ENCODE measurements at places on chromosomes 1 and 21.

- DNase-seq, result no peak
These were observed at the start of gene MYBPHL for GRCh38 chr1:109306832-109307273. TSS of gene MYBPHL (minus strand) at chr1:109307011. CDS start at chr1:109306991, 20 bp downstream.

GRCh38 chr1:116474921-116475849 lies 95.6 kb downstream of the CD58 start:
- DNase-seq, result no peak

GRCh38 chr1:16118706-16119105 lies 37.2 kb downstream of the EPHA2 start:
- no peak for DNase-seq

DNA sequence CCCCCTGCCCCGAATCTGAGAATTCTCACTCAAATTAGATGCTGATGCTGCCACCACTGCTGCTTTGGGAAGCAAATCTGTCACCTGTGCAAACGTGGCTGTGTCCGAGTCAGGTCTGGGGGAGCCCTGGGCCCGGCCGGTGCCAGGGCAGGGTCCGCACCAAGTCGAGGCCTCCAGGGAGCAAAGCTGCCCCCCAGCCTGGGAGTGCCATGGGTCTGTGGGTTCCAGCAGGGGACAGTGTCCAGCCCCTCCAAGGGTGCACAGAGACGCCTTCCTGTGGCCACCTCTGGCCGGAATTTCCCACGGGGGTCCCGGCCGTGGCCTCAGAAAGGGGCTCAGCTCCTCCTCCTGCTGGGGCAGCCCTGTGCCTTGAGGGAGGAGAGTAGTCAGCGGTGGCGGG lies 27.7 kb upstream of the TTLL10 start:
- DNase-seq, result no peak

- DNase-seq, result no peak
These were observed 898 bp upstream of the PTGS2 start for GRCh38 chr1:186681121-186681520.

- DNase-seq, result peak; percentile 87
These were observed 49.0 kb downstream of the SCCPDH start for GRCh38 chr1:246773213-246773641.

GRCh38 chr1:110674337-110675059 lies at the start of gene KCNA3:
TSS of gene KCNA3 (minus strand) at chr1:110674940. CDS start at chr1:110674809, 131 bp downstream.
- DNase-seq, result peak; percentile 67

DNA sequence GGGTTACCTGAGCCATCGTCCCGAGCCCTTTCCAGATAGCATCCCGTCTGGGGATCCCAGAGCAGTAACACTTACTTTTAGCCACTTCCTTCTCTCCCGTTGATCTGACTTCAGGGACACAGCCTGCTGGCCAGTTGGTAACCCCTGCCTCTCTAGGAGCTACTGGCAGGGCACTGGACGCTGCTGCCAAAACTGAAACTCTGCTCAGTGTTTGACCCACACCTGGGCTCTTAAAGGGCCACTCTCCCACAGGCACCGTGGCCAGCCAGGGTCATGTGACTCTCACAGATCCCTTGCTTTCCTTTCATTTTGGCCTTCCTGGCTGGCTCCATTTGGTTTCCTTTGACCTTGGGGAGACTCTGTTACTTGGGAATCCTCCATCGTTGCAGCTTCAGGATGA lies at the start of gene PIGR:
Gene PIGR, minus strand, starts transcription at position 206 of the 400 bp plus-strand sequence. CDS start 5,935 bp downstream, outside the sequence.
- no peak for DNase-seq

GRCh38 chr1:67735806-67736627 lies 51.0 kb downstream of the GADD45A start:
- DNase-seq, result peak; percentile 96

DNA sequence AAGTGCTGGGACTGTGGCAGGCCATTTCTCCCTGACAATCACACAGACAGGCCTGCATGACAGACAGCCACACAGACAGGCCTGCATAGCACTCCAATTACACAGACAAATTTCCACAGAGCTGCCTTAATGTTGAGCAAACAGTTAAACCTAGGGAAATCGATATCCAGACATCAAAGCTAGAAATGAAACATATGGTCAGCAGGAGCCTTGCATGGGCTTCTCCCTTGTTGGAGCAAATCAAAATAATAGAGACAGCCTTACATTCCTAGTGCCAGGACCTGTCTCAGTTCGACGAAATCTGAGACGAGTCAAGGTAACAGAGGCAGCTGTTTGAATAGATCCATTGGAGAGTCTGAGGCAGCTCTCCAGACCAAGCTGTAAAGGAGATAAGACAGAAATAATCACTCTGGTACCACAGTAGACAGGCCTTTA lies 42.4 kb downstream of the OLFML3 start:
- no peak for DNase-seq

- no peak for DNase-seq
These were observed 205.8 kb upstream of the DUSP10 start for GRCh38 chr1:221947731-221948130.

DNA sequence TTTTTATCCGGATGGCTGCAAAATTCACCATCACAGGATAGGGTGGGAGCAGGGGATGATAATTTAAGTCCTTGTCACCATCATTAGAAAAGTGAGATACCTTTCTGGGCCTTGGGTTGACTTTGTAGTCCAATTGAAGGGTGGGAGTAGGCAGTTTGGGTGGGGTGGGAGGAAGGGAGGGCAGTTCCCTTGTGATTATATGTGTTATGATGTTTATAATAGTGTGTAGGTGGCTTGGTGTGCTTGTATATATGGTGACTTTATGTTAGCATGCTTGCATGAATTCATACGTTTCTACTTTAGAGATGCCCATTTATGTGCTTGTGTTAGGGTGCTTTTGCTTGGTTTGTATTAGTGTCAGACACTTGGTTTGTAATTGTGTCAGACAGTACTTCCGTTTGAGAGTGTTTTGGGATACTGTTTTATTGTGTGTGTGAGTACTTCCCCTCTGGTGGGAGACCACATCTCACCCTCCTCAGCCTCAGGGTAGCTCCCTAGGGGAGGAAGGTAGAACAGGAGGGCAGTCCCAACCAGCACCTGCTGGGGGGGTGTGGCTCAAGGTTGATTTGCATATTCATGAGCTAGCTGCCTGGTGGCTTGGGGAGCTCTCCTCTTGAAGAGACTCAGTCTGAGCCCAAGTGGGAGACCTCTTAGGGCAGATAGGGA lies 6.3 kb upstream of the POU3F1 start:
- peak; percentile 82 for DNase-seq

GRCh38 chr1:92969517-92969916 lies 8.3 kb upstream of the DIPK1A start:
- no peak for DNase-seq

DNA sequence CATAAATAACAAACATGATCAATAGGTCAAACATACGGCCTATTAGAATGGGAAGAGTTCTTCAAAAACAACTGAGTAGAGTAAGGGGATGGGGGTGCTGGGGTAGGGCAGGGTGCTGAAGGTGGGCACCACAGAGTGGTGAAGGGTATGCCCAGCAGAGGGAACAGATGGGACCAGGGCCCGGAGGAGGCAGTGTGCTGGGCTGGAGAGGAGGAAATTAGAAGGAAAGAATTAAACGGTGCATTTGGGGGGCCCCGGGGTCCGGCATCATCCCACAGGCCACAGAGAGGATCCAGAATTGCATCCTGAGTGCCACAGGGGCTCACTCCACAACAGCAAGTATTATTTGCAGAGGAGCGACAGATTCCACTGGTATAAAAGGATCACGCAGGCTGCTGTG lies 94.5 kb downstream of the GLIS1 start:
- no peak for DNase-seq

DNA sequence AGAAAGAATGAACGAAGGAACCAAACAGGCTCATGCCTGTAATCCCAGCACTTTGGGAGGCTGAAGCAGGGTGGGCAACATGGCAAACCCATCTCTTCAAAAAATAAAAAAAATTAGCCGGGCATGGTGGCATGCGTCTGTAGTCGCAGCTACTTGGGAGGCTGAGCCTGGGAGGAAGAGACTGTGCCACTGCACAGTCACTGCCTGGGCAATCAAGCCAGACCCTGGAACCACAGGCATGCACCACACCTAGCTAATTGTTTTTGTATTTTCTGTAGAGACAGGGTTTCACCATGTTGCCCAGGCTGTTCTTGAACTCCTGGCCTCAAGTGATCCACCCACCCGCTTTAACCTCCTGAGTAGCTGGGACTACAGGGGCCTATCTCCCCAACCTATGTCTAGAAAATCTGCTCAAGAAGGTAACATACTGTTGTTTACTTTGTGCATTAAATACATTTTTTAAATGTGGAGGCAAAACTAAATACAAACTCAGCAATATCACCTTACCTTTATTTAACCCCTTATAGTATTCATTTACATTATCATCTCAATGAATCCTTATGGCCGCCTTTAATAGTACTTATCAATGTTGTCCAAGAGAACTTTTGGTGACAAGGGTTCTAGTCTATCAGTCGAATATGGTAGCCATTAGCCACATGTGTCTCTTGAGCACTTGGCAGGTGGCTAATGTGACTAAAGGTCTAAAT lies 2.7 kb downstream of the KHDC4 start:
- no peak for DNase-seq

DNA sequence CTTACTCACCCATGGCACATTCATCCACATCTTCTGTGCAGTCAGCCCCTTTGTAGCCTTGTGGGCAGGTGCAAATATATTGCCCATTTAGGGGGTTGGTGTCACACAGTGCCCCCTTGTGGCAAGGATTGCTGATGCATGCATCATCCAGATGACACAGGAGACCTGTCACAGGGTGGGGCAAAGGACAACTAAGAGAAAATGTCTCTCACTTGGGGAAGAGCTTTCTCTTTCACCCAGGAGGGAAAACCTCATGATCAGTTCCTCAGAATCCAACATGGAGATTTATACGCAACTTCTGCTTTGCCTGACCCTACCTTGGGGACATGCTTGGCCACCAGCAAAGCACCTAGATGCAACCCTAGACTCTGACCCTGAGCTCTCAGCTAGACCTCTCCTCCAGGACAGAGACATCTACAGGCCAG lies 71.8 kb upstream of the ADAM30 start:
- peak; percentile 84 for DNase-seq

- DNase-seq, result no peak
These were observed 49.8 kb upstream of the IKBKE start for GRCh38 chr1:206420471-206420870.

GRCh38 chr1:236465959-236466303 lies 57.9 kb upstream of the LGALS8 start:
- DNase-seq, result peak; percentile 12

DNA sequence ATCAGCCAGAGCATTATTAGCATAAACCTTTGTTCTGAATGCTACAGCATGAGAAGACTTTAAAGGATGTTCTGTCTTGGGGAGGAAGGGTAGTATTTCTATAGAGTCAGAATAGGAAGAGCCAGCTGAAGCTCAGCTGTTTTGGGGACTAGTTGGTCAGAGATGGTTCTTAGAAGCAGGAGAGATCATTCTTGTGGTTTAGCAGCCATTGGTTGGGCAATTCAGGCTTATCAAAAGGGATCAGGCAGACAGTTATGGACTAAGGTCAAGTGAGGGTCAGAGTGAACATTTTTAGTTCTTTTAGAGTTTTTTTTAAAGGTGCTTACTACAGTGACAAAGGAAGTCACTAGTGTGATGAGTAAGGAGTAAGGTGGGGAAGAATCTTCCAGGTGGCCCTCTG lies 245.5 kb downstream of the RPS6KC1 start:
- no peak for DNase-seq

- peak; percentile 26 for DNase-seq
These were observed 182.4 kb downstream of the MIS18A start for GRCh38 chr21:32096411-32096810.

DNA sequence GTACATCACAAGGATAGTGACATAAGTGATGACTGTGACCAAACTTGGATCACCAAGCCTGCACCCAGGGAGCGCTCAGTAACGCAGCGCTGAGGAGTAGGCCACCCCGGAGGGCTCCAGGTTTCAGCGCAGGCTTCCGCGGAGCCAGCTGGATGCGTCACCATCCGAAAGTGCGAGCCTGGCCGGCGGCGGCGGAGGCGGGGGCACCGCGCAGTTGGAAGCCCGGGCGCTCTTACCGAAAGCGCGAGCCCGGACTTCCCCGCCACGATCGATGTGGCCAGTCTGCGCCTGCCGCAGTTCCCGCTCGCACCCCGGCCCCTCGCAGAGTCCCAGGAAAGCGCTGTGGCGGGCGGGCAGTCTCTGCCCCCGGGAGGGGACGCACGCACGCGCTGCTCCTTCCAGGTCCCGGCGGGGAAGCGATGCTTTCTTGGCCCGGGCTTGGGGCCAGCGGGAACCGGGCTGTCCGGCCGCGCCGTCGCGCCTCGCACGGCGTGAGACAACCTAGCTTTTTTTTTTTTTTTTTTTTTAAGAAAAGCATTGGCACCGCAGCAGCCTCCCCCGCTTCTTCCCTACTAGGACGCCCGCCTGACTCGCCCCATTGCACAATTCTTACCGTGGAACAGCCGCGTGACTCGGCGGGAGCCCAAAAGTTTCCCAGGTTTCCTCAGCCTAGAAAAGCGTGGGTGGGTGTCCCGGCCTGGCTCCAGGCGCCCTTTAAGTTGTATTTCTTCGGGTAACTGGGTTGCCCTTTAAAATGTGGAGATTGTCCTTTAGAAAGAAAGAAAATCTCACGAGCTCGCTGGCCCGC lies 36.4 kb upstream of the JAK1 start:
- DNase-seq, result no peak

GRCh38 chr1:226181996-226182714 lies 4.4 kb downstream of the ACBD3 start:
- peak; percentile 62 for DNase-seq

DNA sequence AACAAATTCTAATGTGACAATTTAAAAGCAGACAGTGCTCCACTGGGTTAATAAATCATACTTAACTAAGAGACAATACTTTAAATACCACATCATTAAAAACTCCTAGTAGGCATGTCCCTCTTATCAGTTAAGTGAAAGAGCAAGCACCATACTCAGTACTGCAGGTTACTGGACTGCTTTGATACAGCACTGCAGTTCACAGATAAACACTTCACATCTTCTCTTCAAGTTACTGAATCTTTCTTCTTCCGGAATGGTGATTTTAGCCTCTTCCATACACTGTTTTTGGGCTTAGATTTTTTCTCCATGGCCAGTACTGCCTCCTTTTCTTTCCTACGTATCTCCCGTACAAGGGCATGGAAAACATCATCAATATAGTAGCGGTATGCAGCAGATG lies 11.0 kb downstream of the RIT1 start:
- DNase-seq, result no peak

- no peak for DNase-seq
These were observed 128.2 kb downstream of the RYR2 start for GRCh38 chr1:237170149-237170548.

- no peak for DNase-seq
These were observed 339.8 kb downstream of the OMA1 start for GRCh38 chr1:58206749-58207148.

GRCh38 chr1:240173836-240174235 lies 82.2 kb downstream of the FMN2 start:
- no peak for DNase-seq

- no peak for DNase-seq
These were observed 674.5 kb downstream of the MATN1 start for GRCh38 chr1:30048905-30049304.

- DNase-seq, result no peak
These were observed 31.5 kb downstream of the COL18A1 start for GRCh38 chr21:45436351-45437065.

DNA sequence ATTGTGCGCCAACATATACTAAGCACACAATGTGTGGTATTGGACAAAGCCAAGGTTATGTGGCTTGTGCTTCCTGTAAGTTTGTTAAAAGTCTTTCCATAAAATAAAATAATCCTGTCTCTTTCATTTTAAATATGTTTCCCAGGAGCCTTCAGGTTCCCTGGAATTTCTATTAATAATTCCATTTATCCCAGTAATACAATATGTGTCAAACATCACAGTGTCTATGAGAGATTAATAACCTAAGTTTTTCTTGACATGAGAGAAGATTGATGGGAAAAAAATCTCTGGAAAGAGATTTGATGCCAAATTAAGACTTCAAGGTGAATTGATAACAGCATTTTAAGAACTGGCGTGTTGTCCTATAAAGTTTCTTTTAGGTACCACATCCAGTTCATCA lies 507.0 kb downstream of the TTLL7 start:
- no peak for DNase-seq

- no peak for DNase-seq
These were observed 98.2 kb downstream of the ZC3H11B start for GRCh38 chr1:219514728-219515127.
